ENCODE measurements at places on chromosomes 7 and 10. TPM values are rescaled to one million over a fixed set of nuclear protein-coding genes. Genes with fewer than 3 reads are reported as not detected.

Gene AGBL3
- total RNA-seq, result 5.5 TPM

Gene ERVW-1
- total RNA-seq, result 0.12 TPM

Gene MINDY4
- 1.2 TPM for total RNA-seq

Gene ELN
- not detected for total RNA-seq

Gene CYP2C8
- not detected for total RNA-seq

Gene SPDYE1
- not detected for total RNA-seq

Gene TMEM229A
- total RNA-seq, result not detected

Gene PIK3CG
- total RNA-seq, result 32.6 TPM

Gene ADAM12
- total RNA-seq, result 0.17 TPM

Gene ACSL5
- total RNA-seq, result 53.8 TPM

Gene CHN2
- 7.6 TPM for total RNA-seq

DNA sequence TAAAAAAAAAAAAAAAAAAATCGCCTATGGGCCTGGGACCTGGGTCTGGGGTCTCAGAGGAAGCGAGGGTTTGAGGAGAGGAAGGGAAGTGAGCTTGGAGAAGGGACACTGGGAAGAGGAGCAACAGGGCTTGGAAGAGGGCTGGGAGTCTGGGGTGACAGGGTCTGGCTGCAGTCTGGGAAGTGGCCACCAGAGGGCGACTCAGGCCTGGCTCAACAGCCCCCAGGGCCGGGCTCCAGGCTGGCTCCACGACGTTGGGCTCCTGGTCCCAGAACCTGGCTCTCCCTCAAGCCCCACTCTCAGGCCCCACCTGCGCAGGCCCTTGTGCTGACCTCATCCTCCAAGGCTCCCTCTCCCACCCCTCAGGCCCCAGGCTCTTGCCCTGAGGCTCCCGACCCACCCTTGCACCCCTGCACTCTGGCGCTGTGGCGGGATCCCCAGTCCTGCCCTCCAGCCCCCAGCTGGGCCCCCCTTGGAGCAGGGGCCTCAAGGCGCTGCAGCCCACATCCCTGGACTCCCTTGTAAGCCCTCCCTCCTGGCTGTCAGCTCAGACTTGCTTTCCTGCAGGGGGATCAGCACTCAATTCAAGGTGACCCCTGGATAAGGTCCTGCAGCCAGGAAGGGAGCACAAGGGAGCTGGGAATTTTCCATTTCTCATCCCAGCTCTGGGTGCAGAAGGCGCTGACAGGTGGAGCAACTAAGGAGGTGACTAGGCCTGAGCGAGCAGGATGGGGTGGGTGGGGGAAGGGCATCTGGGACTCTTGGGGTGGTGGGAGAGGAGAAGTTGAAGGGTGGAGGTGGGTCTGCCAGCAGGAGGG is 5.4 kb upstream of the SPACDR start:
- DNase-seq, result peak; percentile 72

DNA sequence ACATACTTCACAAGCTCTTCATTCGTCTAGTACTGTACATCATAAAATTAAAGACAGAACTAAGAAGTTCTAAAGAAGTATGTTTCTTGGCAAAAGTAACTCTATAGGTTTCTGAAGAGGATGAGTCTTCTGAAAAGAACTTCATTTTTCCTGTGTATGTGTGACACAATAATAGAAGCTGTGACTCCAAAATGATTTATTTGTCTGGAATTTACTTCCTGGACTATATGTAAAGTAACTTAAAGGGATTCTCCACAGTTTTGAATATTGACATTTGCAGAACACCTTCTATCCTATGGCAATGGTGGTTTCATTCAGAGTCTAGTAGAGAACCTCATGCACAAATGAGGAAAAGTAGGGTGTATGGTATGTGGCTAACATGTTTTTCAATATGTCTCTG is 19.8 kb upstream of the CLDN12 start:
- no peak for DNase-seq

DNA sequence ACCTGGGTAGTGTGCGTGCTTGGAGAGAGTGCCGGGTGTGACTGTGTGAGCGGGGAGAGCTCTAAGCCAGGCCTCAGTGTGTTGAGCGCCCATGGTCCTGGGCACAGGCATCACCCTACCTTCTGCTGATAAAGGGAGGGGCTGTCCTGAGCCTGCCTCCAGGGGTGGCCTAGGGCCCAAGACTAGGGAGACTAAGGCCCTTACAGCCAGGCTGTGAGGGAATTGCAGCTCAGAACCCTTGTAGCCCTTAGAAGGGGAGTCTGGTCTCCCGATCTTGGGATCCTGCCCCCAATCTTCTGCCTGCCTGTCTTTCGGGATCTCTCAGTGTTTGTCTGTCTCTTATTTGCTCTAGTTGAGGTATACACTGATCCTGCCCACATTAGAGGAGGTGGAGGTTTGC is 41.2 kb downstream of the PAX2 start:
- no peak for DNase-seq

- no peak for DNase-seq
Observed at GRCh38 chr10:75233444-75234016, 2.2 kb downstream of the COMTD1 start.

- no peak for DNase-seq
Observed at GRCh38 chr7:114818501-114818900, 103.4 kb upstream of the MDFIC start.

DNA sequence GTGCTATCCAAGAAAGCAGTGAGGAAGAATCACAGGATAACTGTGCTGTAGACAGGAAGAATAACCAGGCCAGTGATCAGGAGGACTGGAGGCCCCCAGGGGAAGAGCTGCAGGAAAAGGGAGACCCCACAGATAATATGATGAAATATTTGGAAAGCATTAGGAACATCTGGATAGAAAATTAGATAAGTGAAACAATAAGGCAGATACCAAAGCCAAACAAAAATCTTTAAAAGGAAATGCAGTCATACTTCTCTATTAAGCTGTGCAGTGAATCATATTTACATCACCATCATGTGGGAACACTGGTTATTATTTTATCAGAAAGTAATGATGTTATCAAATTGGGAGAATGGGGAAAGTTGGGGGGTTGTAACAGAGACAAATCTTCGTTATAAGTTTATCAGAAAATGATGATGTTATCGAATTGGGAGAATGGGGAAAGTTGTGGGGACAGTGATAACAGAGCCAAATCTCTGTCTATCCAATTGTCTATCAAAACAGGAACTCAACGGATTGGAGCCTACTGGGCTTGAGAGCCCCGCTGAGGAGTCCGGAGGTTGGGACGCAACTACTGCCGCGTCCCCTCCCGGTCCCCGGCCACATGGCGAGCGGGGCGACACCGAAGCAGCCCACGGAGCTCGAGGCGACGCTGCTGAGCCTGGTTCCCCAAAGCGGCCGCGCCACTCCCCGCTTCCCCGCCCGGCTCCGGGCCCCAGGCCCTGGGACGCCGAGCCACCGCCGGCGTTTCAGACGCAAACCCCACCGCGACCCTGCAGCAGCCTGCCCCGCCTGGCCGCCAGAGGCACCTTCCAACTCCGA is 14.0 kb upstream of the RALA start:
- no peak for DNase-seq

GRCh38 chr7:98617051-98617959 is at the start of gene NPTX2:
TSS of gene NPTX2 (plus strand) at chr7:98617285. CDS start at chr7:98617462, 177 bp downstream.
- DNase-seq, result no peak

DNA sequence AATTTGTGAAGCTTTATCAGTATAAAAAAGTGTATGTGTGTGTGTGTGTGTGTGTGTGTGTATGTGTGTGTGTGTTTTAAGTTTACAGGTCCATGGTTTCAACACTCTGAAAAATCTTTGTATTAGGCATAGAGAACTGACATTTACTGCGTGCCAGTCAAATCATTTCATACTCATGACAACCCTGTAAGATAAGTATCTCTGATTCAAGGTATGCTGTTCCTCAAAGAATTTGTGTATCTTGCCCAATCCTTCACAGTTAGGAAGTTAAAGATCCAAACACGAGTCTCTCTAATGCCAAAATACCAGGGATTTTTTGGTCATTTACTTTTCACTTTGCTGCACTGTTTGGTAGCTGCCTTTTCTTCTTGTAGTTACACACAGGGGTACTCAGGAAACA is 1121.3 kb upstream of the AUTS2 start:
- DNase-seq, result no peak

DNA sequence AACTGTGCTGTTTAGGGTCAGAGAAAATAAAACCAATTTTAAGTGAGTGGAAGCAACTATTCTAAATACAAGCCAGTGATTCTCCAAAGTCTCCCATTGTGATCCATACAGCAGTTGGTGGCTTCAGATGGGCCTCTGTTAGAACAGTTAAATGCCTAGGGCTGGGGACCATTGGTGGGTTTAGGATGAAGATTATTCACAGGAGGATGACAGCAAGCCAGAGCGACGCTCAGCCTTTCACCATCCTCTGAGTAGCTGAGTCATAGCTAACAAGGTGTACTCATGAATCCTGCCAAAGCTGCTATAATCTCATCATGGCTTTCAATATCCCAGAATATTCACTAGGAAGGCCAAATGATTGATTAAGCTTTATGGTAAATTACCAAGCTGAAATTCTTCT is 39.6 kb downstream of the STARD3NL start:
- no peak for DNase-seq

GRCh38 chr10:18886102-18886501 is 162.5 kb upstream of the MALRD1 start:
- DNase-seq, result no peak

DNA sequence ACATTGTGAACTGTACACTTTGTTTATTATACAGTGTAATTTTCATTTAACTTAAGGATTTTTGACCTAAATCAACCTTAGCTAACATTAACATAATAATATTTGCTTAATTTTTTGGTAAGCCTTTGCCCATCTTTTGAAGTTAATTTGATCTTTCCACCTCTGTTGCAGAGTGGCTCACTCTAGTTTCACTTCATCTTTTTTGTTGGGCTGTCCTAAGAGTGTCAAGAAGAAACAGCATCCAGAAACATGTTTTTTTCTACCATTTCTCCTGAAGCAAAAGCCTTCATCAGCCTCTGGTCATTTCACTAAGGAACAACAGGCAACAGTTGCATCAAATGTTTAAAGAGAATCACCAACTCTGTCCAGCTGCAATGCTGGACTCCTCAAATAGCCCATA is 824.7 kb downstream of the REEP3 start:
- no peak for DNase-seq

DNA sequence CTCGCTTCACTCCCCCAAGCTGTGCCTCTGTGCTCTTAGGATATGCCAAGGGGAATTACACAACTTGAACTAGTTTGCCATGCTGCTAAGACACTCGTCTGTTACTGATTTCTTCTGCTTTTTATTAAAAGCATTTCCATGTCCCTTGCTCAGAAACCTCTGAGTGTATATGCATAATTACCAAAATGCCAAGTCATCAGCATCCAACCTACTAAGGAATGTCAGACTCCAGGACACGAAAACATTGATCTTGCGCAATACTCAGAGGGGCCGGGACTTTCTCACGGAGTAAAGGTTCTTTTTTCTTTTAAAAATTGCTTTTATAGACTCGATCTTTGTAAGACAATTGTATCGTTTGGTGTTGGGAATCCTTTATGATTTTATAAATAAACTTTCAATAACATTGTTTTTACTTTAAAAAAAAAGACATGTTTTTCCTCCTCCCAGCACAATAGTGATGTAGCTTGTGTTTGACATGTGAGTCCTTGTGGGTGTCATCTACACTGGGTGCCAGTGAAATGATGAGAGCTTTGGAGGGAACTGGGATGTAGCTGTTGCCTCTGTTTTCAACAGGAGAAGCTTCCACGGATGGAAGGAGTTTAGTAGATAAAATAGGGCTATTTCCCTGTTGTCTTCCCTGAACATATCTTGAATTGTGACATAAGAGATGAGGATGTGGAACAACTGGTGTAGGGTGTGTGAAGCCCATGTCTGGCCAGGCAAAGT is 43.6 kb downstream of the CNNM1 start:
- no peak for DNase-seq

- no peak for DNase-seq
Observed at GRCh38 chr7:6571160-6571779, 6.0 kb upstream of the ZDHHC4 start.

GRCh38 chr7:77427996-77428603 is 12.0 kb upstream of the GSAP start:
- no peak for DNase-seq

GRCh38 chr10:130844310-130844709 is 467.2 kb downstream of the TCERG1L start:
- DNase-seq, result no peak

DNA sequence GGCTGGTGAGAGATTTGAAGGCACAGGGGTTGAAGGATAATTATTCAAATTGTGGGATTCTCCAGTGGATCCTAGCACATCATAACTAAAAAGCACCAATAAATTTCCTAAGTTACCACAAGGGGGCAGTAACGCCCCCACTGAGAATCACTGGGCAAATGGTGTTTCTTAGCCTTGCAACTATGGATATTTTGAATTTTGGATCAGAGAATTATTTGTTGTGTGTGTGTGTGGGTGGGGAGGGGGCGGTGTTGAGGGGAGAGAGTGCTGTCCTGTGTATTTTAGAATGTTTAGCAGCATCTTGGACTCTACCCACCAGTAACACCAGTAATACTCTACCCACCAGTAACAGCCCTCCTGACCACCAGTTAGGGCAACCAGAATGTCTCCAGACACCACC is 63.3 kb upstream of the PRKG1 start:
- DNase-seq, result peak; percentile 13

DNA sequence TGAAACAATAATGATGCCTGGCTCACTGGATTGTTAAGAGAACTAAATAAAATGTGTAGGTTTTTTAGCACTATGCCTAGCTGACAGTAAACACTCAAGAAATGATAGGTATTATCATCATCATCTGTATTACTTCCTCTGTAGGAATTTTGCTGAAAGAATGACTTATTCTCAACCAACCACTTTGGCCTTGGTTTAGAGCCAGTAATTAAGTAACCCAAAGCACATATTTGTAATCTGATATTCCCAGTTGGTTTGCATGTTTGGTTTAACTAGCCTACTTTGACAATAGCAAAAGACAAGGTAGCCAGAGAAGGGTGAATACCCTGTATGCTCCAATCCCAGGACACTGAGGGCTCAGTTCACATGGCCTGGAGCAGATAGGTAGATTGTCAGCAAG is 34.4 kb downstream of the BCAP29 start:
- DNase-seq, result no peak

All from CD4-positive, alpha-beta memory T cell (primary cell).